ENCODE measurements at places on chromosomes 12 and 14. TPM values are rescaled to one million over a fixed set of nuclear protein-coding genes. Genes with fewer than 3 reads are reported as not detected.

Gene FGFR1OP2
- 46.9 TPM for total RNA-seq

Gene MIP
- not detected for total RNA-seq

Gene OR6C2
- not detected for total RNA-seq

Gene CHFR
- 43.7 TPM for total RNA-seq

Gene NGB
- not detected for total RNA-seq

DNA sequence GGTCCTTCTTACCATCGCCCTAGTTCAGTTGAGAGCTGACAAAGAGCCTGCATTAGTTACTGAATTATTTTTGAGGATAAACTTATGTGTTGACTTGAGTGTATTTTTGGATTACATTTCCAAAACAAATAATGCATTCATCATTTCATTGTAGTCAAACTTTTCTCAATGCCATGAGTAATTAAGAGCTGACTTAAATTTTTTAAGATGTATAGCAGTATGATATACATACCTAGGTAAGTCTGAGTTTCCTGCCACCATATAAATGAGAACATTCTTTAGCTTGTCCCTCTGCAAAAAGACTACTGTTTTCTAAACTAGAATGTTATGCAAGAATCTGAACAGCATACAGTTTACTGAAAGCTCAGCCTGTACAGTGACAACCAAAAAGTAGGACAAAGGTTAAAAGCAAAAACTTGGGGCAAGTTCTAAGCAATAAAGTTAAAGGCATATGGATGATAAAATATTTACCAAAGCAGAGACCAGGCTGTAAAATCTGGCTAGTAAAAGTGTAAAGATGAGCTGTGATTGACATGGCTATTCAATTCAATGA is 82.1 kb upstream of the FERMT2 start:
- H3K27ac ChIP-seq = no peak overlapping the region
- peaks cover 10% of the 10 kb centered on the region for H3K36me3 ChIP-seq
- H3K27me3 ChIP-seq = no peaks in the 10 kb centered on the region
- DNase-seq = no peak
- H3K4me1 ChIP-seq = no peaks in the 10 kb centered on the region

DNA sequence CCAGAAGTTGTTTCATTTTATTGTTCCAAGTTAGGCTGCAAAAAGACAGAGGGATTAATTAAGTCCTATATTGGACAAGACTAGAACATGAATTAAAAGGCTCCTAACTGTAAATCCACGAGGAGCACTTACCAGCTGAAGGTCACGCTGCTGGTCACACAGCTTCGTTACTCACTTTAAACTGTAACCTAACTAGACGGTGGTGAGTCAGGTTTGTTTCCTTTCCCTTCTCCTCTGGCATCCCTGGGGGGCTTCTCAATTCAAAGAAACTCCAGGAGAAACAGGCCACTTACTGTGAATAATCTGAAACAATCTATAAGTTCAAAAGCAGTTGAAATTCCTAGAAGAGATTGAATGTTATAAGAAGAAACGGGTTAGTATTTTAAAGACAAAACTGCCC is 331.4 kb downstream of the BCAT1 start:
- H3K4me3 ChIP-seq = no peak overlapping the region
- no peaks in the 10 kb centered on the region for H3K4me1 ChIP-seq
- H3K27me3 ChIP-seq = peaks cover 25% of the 10 kb centered on the region
- H3K36me3 ChIP-seq = peaks cover 10% of the 10 kb centered on the region

- no peaks in the 10 kb centered on the region for H3K4me1 ChIP-seq
- H3K4me3 ChIP-seq = no peak overlapping the region
- no peaks in the 10 kb centered on the region for H3K36me3 ChIP-seq
- no peaks in the 10 kb centered on the region for H3K27me3 ChIP-seq
Measured at GRCh38 chr14:79424462-79424861, 786.8 kb downstream of the DIO2 start.

GRCh38 chr12:132926415-132926833 is 29.7 kb downstream of the ZNF605 start:
- no peak overlapping the region for H3K27ac ChIP-seq
- no peaks in the 10 kb centered on the region for H3K27me3 ChIP-seq
- H3K36me3 ChIP-seq = peaks cover 69% of the 10 kb centered on the region
- no peak for DNase-seq
- H3K4me3 ChIP-seq = no peak overlapping the region
- H3K4me1 ChIP-seq = no peaks in the 10 kb centered on the region

- peaks cover 15% of the 10 kb centered on the region for H3K27me3 ChIP-seq
- no peak overlapping the region for H3K4me3 ChIP-seq
- H3K27ac ChIP-seq = no peak overlapping the region
- no peaks in the 10 kb centered on the region for H3K36me3 ChIP-seq
- no peak for DNase-seq
- no peaks in the 10 kb centered on the region for H3K4me1 ChIP-seq
Measured at GRCh38 chr12:128986957-128987356, 133.7 kb downstream of the GLT1D1 start.

DNA sequence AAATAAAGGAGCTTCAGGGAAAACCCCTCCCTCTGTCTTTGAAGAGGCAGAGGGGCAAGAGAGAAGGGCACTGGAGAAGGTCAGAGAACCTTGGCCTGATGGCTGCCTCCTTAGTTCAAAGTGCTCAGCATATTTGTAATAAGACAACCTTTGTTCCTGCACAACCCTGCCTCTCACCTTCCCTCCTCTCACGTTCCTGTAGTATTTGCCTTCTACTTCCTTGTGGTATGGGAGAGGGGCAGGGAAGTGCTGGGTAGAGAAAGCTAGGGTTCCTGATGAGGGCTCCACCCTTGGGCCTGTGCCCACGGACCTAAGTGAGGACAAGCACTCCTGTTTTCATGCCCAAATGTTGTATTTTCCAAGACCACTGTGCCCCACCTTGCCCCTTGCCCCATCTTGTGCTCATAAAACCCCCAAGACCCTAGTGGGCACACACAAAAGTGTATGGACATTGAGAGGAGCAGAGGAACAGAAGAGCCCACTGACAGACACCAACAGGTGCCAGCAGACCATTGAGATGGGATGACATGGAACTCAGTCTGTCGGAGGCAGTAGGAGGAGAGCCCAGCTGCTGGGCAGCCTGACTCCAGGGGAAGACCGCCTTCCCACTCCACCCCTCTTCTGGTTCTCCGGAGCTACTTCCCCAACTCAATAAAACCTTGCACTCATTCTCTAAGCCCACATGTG is 261.5 kb upstream of the CCDC196 start:
- no peak overlapping the region for H3K4me3 ChIP-seq
- H3K27ac ChIP-seq = no peak overlapping the region
- no peaks in the 10 kb centered on the region for H3K36me3 ChIP-seq

DNA sequence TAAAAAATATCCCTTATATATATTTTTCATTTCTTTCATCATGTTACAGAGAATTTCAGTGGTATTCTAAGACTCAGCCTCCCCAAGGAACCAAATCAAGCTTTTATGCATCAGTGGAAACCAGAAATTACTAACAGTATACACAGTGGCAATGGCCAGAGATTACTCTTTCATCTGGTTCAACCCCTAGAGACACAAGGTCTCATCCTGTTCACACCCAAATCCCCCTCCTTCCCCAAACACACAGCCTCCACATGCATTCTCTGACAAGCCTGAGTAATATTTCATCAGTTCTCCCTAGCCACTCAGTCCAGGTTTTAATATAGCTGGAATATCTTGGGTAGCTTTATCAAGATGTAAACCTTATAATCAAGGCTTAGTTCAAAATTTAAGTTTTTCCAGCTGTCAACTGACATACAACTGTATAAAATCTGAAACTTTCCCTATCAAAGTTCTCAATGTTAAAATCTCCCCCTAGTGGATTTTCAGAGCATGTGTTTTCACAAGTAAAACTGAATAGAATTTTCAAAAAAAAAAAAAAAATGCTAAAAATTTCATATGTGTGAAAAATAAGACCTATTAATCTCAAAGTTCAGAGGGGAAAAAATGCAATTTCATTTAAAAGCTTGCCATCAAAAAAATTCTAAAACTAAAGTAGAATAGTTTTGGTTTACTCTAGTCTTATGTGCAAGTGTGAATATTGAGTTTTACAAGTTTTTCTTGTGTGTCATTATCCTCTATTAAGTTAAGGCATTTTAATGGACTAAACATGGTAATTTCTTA is 10.5 kb upstream of the SSTR1 start:
- no peak for DNase-seq
- H3K27ac ChIP-seq = no peak overlapping the region
- H3K4me1 ChIP-seq = no peaks in the 10 kb centered on the region
- peaks cover 3% of the 10 kb centered on the region for H3K36me3 ChIP-seq

DNA sequence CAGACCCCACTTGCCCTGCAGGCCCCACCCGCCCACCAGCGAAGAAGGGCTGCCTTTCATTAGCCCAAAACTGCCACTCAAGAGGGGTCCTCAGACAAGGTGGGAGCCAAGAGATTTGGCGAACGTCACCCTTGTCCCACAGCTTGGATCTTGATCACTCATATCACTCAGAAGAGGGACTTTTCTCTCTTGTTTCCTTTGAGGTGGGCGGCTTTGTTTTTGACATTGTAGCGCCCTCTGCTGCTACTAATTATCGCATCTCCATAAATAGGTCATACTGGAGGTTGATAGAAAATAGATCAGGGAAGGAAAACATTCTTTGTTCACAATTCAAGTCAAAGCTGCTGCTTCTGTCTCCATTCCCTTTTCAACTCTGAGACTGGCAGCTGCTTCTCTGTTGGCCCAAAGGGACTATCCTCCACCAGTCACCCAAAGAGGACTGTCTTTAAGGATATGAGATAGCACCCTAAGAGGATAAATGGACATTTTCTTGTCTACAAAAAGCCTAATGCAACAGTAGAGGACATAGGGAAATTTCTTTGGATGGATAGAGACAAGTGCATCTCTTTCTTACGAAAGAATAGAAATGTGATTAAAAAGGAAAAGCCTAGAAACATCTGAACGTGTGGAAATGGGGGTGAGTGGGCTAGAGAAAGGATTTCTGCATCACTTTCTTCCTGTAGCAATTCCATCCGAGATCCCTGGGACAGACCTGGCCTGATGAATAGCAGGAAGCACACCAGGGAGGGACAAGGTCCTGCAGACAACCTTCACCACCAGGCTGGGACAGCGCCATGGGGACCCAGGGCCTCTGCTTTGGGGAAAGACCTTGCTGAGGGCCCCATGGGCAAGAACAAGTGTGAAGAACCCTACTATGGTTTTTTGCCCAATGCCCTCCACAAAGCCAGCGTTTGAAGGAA is 115.8 kb downstream of the DAD1 start:
- H3K27me3 ChIP-seq = peaks cover 34% of the 10 kb centered on the region
- no peak overlapping the region for H3K4me3 ChIP-seq
- DNase-seq = no peak
- no peak overlapping the region for H3K27ac ChIP-seq
- no peaks in the 10 kb centered on the region for H3K36me3 ChIP-seq
